ENCODE measurements at places on chromosomes 2 and 18.
A peak's percentile ranks its signal among the peaks of the same experiment; 100 is the strongest.

- no peak for DNase-seq
Measured at GRCh38 chr2:1068822-1069221, 118.2 kb downstream of the SNTG2 start.

GRCh38 chr2:240966906-240967680, 31.3 kb upstream of the SNED1 start:
- peak; percentile 56 for DNase-seq

GRCh38 chr2:50396298-50396631, 635.7 kb downstream of the NRXN1 start:
- no peak for DNase-seq

DNA sequence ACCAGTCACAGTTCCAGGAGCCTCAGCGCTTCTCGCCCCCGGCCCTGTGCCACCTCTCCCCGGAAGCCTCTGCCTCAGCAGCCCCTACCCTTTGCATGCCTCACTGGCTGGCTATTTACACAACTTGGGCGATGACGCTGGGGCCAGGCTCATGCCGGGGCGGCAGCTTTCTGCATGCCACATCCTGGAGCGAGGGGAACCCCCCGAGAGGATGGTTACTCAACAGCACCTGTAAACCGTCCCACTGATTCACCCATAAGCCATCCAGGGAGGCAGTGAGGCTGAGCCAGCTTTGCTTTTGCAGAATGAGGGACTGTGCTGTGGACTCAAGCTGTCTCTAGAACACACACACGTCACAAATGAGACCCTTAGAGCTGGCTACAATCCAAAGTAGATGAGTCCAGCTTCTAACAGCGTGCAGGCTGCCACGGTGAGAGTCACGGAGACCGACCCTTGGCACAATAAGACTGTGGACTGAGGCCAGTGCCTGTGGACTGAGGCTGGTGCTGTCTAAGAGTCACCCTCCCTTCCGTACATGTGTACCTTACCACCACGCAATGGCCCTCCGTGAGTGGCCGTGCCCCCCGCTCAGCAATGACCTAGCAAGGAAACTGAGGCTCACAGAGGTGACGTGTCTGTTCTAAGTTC, 45.6 kb upstream of the ODC1 start:
- DNase-seq, result peak; percentile 83

- no peak for DNase-seq
Measured at GRCh38 chr2:43052204-43052943, 174.0 kb downstream of the ZFP36L2 start.

DNA sequence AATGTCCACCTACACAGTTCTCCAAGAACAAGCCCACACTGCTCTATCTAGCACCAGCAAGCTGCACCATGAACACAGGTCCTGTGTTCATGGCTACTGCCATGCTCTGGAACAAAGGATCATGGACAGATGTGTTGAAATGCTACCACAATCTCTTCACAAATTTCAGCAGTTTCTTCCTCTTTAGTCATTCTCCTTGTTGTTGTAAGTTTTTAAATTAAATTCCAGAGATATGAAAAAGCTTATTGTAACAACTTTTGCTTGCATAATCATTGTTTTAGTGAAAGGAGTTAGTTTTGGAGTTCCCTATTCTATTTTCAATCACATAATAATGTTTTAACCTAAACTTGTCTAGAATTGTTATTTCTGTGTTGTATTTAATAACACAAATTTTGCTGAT, 17.2 kb upstream of the NAPG start:
- DNase-seq, result no peak

DNA sequence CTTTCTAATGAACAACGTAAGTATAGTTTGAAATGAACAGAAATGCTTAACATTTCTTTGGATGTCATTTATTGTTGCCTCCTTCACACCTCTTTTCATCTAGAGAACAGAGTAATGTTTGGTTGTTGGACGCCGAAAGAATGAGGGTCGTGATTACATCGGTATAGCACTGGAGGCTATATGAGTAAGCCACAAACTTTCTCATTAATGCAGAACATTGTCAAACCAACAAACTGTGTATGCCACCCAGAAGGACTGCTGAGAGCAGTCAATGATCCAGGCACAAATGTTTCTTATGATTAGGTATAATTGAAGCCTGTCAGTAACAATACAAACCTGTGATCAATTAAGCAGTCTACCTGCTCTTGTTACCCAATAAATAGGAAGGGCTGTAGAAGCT, 1494.7 kb upstream of the NXPH2 start:
- DNase-seq, result no peak

GRCh38 chr2:198945496-198945895, 512.2 kb downstream of the SATB2 start:
- no peak for DNase-seq

DNA sequence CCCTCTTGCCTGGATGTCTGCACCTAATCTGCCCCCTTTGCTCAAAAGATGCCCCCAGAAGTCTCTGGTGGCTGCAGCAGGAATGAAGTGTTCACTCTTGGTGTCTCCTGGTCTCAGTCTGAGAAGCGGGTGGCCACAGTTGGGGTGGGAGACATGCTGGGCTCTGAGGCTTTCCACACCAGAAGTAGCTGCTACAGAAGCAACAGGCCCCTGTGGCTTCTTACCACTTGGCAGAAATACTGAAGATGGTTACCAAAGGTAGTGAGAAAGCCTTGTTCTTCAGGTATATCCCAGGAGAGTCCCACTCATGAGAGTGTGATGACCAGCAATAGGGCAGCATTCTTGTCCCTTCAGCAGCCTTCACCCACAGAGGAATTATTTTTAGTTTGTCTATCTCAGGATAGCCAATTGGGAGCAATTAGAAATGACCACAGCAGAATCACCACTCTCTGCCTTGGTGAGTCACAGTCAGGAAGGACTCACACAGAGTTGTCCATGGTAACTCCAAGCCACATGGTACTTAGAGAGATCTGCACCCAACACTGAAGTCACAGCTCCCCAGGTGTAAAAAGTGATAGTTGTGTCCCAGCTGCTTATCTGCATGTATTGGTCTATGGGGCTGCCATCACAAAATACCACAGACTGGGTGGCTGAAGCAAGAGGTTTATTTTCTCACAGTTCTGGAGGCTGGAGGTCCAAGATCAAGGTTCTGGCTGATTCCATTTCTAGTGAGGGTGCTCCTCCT, 169.8 kb upstream of the ID2 start:
- DNase-seq, result no peak

- peak; percentile 74 for DNase-seq
Measured at GRCh38 chr2:70086278-70086837, 919 bp upstream of the PCBP1 start.

DNA sequence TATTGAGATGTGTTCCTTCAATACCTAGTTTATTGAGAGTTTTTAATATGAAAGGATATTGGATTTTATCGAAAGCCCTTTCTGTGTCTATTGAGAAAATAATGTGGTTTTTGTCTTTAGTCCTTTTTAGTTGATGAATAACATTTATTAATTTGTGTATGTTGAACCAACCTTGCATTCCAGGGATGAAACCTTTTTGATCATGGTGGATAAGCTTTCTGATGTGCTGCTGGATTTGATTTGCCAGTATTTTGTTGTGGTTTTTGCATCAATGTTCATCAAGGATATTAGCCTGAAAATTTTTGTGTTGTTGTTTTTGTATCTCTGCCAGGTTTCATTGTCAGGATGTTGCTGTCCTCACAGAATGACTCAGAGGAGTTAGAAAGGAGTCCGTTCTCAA, 1710.4 kb downstream of the SUCLG1 start:
- DNase-seq, result no peak

DNA sequence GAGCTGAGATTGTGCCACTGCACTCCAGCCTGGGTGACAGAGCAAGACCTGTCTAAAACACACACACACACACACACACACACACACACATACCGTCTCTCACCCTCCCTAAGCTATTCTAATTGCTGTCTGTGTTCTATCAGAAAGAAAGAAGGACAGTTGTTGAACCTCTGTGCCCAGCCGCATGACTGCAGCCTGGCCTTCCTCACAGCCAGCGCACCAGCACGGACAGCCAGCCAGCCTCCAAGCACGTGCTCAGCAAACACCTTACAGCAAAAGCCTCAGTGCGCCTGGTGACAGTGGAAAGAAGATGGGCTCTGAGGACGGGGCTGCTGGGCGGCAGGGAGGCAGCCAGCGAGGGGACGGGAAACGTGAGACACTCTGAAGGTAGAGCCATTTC, 58.0 kb downstream of the ZNF516 start:
- no peak for DNase-seq

DNA sequence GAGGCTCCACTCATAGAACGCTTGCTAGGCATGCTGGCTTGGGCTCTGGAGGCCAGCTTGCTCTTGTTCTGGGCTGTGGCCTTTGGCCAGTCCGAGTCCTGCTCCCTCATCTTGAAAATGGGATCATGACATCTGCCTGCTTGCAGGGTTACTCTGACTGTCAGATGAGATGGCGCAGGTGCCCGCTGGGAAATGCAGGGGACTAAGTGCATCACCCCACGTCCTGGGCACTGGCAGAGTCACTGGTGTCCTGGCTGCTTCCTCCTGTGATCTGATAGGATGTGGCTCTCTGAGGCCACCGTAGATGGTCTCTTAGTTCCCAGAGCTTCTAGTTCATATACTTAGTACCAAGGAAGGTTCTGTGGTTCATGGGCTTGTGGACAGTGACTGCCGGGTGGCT, 18.5 kb downstream of the LDLRAD4 start:
- DNase-seq, result no peak

DNA sequence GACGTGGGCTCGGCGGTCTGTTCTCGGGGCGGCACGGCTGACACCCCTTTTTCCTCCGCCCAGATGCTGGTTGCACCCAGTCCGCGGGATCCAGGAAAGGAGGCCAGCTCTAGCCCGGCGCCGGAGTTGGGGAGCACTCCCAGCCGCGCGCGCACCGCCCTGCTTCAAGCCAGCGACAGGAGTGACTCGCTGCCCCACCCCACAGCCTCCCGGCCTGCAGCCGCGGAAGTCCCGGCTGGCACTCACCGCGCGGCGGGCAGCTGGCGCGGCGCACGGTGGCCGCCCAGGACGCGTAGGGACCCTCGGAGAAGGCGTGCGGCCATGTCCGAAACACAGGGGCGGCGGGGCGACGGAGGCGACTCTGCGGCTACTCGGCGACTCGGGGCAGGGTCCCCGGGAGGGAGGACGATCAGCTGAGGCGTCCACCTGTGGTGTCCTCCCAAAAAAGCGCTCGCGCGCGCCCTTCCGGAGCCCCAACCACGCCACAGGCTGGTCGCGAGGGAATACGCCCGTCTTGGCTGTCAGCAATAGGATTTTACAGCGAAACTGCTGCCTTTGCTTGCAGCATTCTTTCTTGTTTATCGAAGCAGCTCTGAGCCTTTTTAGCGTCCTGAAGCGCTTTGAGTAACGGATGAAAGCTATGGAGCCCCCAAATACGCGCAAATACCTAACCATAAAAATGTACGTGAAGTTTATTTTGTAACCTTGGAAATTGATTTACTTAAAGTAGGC, at the start of gene ACADL:
ACADL (minus strand) TSS at position 507 of the 732 bp plus-strand sequence; CDS start at position 323, 184 bp downstream.
- DNase-seq, result no peak

DNA sequence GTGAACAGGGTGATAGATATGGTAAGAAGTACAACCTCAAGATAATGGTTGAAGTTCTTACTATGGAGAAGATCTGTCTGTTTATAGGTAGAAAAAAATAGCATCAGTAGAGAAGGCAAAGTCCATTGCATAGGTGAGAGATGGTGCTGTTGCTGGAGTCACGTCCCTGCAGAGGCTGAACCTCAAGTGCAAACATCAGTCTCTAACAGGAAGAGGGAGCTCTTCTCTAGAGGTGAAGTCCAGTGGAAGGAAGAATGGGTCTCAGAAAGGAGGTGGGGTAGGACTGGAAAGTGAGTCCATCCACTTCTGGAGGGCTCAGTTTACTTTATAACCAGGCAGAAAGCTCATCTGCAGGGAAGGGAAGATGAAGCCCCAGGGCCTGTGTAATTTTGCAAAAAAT, 337.7 kb downstream of the MEIS1 start:
- DNase-seq, result no peak

DNA sequence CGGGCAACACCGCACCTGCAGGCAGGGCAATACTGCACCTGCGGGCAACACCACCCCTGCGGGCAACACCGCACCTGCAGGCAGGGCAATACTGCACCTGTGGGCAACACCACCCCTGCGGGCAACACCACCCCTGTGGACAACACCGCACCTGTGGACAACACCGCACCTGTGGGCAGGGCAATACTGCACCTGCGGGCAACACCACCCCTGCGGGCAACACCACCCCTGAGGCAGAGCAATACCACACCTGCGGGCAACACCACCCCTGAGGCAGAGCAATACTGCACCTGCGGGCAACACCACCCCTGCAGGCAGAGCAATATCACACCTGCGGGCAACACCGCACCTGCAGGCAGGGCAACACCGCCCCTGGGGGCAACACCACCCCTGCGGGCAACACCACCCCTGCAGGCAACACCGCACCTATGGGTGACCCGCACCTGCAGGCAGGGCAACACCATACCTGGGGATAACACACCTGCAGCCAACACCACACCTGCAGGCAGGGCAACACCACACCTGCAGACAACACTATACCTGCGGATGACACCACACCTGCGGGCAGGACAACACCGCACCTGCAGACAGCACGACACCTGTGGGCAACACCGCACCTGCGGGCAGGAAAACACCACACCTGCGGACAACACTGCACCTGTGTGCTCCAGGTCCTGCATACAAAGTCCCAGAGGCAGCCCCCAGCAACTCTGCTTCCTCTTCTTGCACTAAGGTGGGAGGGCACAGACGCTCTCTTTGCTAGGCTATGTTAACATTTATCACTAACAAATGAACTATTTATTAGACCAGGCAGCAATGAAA, 57.7 kb downstream of the EIPR1 start:
- no peak for DNase-seq

DNA sequence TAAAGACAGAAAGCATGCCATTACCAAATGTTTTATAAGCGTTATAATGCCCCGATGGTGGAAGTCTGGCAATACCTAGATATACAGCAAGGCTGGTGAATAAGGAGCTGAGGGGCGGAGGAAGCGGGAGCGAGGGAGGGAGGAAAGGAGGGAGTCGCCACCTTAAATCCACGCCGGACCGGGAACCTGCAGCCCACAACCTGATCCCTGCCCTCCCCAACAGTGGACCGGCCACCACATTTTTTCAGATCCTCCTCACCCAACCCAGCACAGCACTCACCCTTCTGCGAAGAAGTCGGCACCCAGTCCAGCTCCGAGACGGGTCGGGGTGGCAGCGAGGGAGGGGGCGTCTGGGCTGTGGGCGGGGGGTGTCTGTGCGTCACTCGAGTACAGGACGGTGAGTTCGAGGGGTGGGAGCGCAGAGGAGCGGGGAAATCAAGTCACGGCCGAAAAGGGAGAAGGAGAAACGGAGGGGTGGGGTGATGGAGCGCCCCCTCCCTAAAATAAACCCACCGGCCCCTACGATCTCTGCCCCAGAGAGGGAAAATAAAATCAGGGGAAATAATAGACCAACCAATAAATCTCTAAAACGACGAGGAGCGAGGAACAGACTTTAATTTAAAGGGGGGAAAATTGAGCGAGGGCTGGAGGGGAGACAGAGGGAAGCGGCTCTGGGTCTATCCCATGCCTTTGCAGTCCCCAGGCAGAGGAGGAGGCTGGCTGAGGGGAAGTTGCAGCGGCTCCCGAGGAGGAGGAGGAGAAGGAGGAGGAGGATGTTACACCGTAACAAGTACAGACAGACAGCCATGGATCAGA, 96.5 kb upstream of the SERTAD2 start:
- peak; percentile 17 for DNase-seq

DNA sequence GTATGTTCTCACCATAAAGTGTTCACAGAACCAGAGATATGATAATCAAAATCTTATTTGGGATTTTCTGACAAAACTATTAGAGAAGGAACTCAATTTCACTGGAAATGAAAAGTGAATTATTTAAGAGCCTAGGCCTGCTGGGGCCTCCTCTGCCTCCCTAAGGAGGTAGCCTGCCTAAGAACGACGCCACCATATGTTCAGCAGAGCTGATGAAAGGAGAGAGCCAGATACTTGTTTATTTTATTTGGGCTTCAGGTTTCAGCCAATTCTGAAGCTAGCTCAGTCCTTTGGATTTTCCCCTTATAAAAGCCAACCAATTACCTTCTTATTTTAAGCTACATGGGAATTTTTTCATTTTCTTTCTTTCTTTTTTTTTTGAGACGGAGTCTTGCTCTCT, 433.1 kb upstream of the MAP2 start:
- DNase-seq, result no peak
